ENCODE measurements at places on chromosomes 4 and X.

- no peak for DNase-seq
Measured at GRCh38 chrX:129523079-129523911, at the start of gene SMARCA1. Gene SMARCA1 (minus strand): TSS chrX:129523490. CDS start chrX:129523370, 120 bp downstream.

DNA sequence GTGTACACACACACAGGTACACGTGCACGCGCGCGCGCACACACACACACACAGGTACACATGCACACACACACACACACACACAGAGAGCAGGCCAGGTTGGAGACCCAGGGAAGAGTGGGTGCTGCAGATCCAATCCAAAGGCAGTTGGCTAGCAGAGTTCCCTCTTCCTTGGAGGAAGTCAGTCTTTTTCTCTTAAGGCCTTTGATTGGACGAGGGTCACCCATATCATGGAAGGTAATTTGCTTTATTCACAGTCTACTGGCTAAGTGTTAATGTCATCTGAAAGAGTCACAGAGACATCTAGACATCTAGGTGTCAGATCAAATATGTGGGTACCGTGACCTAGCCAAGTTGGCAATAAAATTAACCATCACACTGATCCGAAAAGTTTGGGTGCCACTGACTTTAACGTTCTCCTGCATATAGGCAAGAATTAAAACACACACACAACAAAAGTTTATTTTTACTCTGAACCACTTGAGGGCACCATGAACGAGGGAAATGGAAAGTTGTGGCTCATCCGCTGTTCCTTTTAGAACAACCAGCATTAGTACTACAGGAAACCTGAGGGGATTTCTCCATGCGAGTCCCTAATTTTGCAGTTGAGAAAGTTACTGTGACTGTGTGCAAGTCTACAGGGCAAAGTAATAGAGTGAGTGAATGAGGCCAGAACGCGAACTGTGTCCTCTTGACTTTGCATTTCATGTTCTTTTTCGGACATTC lies 66.0 kb upstream of the STOX2 start:
- DNase-seq = no peak

- no peak for DNase-seq
Measured at GRCh38 chr4:139606103-139606502, 50.1 kb upstream of the SETD7 start.

GRCh38 chr4:75168548-75168947 lies 235.6 kb downstream of the PARM1 start:
- DNase-seq = no peak

DNA sequence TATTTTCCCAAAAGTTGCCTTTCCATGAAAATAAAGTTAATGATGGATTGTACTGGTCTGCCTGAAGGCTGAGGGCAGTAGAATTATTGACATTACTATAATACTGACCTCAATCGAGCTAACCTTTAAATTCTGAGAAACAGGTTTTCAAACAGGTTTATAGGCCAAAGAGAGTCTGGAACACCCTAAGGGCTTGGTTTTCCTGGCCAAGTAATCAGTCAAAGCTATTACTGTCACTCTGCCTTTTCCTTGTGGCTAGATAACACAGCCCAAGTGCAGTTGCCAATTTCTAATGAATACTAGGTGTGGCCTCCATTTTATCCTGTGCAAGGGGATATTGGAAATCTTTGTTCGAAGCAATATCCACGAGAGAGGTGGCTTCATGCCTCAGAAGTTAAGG lies 75.2 kb downstream of the INTS12 start:
- no peak for DNase-seq

DNA sequence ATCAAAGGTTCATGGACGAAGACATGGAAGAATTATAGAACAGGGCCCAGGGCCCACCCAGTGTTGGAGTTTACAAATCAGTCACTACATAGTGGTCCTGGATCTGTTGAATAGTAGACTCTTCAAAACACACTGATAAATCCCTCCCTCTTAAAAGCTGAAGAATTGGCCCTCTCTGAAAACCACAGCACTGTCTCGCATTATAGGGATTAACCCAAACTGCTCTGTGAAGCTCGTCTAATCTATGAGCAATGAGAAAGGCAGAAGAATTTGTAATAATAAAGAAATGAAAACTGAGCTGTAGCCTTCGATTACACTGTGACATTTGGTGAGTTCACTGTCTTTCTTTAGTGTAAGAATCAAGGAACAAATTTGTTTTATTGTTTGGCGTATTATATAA lies 92.5 kb upstream of the ZFP42 start:
- no peak for DNase-seq

- DNase-seq = no peak
Measured at GRCh38 chr4:176387571-176387970, 67.8 kb downstream of the SPCS3 start.

GRCh38 chr4:152106113-152106763 lies 345.4 kb upstream of the GATB start:
- DNase-seq = no peak

GRCh38 chrX:17812763-17813162 lies 48.3 kb downstream of the RAI2 start:
- no peak for DNase-seq

- DNase-seq = no peak
Measured at GRCh38 chrX:111262086-111262485, 8.2 kb downstream of the CAPN6 start.

GRCh38 chr4:3407171-3407771 lies 34.5 kb upstream of the HGFAC start:
- no peak for DNase-seq

GRCh38 chr4:23828020-23828715 lies 61.7 kb downstream of the PPARGC1A start:
- DNase-seq = no peak

DNA sequence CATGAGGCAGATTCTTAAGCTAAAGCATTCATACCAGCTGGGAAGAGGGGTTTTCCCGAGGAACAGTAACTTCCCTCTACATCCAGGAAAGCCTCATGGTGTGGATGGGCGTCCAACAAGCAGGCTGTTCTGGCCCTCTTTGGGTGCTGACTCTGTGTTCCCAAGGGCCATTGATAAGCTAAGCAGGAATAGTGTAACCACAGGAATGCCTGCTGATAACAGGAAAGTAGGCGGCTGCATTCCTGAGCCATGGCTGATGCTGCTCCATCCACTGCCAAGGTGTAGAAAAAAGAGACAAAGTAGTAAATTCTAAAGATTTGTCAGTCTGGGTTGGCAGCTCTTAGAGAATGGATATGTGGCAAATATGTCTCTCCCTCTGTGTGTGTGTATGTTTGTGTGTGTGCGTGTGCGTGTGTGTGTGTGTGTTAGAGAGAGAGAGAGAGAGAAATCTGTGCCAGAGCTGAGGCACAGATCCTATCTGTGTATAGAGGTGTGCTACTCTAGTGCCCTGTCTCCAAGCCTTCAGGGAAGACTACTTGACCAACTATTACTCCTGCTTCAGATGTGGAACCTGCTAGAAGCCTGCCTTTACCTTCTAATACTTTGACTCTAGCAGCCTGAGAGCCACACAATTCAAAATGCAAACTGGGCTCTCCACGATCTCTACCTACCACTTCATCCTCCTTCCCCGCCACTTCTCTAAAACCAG lies 353.1 kb upstream of the NR3C2 start:
- DNase-seq = no peak

DNA sequence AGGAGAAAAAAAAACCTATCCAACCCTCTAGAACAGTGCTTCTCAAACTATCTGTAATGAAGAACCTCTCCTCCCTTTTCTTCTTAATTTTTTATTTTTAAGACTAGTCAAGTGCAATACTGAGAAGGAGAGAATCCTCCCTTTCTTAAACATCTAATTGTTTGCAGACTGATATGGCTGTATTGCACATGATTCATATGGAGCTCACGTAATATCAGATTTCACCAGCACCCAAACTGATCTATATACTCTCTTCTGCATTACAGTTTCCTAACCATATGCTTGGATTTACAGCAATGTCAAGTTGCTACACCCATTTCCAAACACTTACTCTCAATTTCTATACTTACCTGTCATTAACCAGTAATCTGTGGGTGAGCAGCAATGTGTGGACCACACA lies 9.5 kb downstream of the PRMT9 start:
- no peak for DNase-seq

DNA sequence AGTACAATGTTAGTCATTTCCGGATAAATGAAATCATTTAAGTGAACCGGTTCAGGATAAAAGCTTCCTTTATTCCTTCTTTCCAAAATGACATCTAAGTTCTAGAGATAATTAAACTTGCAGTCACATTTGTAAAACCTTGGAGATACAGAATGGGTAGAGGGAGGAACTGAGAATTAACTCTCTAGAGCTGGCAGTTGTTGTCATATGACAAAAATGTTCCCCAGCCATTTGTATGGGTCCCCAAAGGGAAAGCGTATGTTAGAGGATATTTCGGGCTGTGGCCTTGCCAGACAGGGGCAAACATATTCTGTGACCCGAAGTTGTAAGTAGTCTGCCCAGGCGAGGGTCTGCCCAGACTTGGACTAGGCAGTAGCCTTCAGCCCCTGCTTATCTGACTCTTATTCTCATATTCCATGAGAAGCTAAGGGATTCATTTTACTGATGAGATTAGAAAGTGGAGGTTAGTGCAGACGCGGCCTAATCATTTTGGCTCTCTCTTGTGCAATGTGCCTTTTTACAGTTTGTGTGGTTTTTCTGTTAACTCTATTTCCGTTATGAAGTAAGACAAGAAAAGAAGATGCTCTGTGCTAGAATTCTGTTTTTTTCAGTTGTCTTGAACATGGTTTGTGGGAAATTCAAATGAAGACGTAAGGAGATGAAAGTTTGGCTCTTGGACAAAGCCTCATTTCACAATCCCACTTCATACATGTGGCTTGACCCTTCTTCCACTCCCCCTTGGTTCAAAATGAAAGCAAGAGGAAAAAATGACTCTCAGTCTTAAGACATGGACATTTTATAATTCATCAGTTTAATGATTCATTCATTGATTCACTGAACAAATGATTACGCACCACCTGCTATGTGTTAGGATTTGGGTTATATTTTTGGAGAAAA lies 2394.2 kb upstream of the AGA start:
- DNase-seq = no peak

DNA sequence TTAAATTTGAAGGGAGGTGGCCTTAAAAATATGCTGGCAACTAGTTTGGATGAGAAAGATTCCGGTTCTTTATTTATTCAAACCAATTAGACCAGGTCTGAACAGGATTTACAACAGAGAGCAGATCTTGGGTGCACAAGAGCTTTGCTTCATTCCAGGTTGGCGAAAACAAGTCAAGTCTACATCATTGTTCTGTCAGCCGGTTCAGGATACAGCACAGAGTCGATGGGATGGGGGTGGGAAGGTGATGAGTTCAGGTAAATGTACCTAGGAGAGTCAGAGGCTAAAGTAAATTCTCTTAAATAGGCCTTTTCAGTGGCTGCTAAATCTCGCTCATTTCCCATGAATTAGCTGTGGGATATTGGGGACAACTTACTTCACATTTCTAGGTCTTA lies 882 bp upstream of the STIM2 start:
- no peak for DNase-seq

GRCh38 chr4:81594490-81595159 lies 122.9 kb upstream of the RASGEF1B start:
- DNase-seq = no peak

DNA sequence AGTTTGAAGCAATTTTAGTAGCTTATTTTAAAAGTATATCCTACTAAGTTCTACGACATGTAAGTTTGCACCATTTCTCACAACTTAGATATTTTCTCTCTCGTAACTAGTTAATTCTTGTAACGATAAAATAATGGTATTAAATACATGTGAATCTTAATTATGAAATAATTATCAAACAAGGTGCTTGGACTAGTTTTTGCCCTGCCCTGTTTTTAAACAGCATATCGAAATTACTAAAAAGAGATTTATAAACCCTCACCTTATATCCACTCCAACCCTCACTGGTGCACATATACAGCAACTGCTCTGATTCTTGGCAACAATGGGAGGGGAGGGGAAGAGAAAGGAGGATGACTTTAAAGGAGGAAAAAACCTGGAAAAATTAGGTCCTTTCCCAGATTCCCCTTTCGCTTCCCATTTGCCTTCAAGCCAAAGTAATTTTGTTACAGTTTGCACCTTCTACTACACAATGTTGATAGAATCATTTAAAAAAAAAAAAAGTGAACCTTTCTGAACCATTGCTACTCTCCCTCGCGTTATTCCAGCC lies 820 bp upstream of the MAB21L2 start:
- no peak for DNase-seq

GRCh38 chrX:101357166-101357795 lies 8.7 kb upstream of the TIMM8A start:
- DNase-seq = no peak

GRCh38 chr4:101696276-101697010 lies 94.1 kb upstream of the BANK1 start:
- DNase-seq = no peak

- DNase-seq = no peak
Measured at GRCh38 chr4:26531491-26532116, 41.3 kb upstream of the CCKAR start.

GRCh38 chrX:10800796-10801195 lies 180.4 kb upstream of the MID1 start:
- DNase-seq = no peak

DNA sequence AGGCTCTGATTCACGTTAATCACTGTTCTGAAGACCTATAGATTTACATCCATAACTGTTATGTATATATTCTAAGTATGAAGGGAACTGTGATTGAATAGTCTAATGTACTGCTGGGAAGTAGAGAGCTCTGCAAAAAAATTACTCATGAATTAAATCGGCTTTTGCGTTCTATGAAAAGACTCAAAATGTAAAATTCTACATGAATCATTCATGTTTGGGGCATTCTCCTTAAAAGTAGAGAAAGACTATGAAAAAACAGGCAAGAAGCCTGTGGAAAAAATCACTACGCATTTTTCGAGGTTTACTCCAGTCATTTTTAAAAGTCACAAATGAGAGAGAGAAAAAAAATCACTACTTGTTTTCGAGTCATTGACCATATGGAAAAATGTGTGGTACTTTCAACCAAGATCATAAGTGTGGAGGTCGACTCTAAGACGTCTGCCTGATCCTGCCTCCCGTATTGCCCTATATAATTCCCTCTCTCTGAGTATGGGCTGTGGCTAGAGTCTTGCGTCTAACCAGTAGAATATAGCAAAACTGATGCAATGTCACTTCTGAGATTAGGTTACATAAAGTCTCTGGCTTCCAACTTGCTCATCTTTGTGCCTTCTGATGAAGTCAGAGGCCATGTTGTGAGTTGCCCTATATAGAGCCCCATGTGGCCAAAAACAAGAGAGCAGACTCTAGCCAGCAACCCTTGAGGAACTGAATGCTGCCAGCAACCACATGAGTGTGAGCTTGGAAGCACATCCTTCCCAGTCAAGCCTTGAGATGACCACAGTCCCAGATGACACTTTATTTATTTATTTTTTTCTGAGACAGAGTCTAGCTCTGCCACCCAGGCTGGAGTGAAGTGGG lies 32.1 kb upstream of the VEGFD start:
- no peak for DNase-seq
